AG08396 (cell line): ENCODE measurements at places on chromosomes 6 and 20.

GRCh38 chr6:41367700-41368099, 32.3 kb downstream of the NCR2 start:
- DNase-seq: peak; percentile 63

- DNase-seq: no peak
Observed at GRCh38 chr6:116300566-116300965, 20.8 kb upstream of the TSPYL1 start.

DNA sequence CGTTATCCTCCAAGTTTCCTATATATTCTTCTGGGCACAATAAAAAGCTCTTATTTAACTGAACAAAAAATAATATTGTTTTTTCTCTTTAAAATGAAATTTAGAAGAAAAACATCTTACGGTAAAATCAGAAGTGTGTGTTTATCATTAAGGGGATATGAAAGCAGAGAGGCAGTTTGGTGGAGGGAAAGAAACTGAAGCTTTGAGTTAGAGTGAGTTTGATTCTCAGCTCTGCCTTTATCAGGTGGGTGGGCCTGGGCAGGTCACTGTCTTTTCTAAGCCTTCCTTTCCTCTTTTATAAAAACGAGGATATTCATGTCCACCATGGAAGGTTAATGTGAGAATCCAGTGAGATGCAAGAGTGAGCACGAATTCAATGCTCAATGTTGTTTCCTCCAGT, 379.8 kb upstream of the CNR1 start:
- DNase-seq: no peak

DNA sequence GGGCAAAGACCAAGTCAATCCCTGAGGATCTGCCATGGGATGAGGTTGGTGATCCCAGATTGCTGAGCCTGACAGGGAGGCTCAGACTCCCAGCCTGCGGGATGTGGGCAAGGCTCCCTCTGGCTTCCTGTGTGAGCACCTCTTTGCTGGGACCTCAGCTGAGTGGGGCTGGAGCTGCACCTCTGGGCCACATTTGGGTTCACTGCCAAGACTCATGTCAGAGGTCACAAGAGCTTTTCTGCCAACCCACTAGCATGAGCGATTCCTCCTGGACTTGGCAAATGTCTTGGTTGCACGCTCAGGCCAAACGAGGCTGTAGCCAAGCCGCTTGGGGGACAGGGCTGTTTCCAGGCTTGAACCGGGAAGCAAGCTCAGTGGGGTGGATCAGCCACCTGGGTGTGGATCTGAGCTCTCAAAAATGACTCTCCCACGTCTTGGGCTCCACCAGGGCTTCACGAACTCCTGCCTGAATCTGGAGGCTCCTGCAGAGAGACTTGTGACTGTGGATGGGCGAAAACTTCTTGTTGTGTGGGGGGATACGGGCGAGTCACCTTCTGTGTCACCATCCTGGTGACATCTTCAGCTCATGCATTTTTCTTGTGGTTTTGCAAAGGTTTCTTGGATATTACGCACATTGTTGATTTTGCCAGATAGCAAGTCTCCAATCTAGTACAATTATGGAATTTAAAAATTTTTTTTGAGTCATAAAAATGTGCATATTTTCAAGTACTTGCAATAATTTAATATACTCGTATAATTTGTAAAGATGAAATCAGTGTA, 359.5 kb downstream of the CDH4 start:
- DNase-seq: no peak

DNA sequence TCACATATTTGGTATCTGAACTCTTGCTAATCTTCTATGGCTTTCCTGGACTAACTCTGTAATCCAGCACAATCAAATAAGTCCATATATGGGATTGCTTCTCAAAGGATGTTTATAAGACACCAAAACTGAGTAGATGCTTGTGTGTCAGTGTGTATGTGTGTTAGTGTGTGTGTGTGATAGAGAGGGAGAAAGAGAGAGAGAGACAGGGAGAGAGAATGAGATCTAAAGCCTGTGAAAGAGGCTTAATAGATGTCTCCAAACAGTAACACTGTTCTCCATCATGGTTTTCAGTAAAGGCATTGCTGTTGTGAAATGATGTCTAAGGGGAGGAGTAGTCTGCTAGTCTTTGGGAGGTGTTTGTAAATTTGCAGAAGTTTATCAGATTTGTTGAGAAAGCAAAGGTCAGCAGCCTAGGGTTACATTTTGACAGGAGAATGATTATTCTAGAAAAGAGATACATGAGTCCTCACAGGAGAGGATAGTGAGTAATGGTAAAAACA, 73.9 kb upstream of the MLIP start:
- DNase-seq: no peak

- peak; percentile 20 for DNase-seq
Observed at GRCh38 chr6:79048611-79049010, 29.4 kb downstream of the PHIP start.

DNA sequence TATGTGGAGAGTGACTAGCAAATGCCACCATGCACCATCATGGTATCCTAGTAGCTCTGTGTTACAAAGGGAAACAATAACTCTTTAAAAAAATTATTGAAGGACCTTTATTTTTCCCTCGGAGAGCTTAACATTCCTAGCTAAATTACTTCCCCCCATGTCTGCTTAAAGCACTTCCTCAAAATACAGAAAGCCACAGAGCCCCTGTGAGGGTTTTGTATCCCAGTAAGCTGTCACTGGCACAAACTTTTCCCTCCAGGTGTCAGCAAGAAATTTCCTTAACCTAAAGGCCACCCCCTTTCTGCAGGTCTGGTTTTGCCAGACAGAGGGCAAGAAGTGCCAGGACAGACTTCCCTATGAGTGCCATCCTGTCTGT, 340.0 kb upstream of the PRDM1 start:
- DNase-seq: no peak

GRCh38 chr6:156849806-156850205, 72.6 kb downstream of the ARID1B start:
- no peak for DNase-seq

DNA sequence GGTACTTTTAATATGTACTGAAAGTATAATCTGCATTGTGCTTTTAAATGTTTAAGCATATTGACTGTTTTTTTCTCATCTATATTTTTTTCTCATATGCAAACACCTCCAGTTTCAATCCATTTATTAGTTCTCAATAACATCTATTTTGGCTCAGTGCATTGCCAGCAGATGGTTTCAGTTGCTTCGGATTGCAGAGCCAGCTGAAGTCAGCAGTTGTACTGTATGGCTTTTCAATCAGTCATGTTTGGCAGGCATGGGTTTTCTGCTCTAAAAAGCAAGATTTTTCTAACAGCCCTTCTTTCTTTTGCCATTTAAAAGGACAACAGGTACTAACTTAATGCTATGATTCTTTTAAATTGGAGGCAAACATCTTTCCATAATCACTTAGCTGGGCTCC, 121.2 kb downstream of the CD109 start:
- no peak for DNase-seq

DNA sequence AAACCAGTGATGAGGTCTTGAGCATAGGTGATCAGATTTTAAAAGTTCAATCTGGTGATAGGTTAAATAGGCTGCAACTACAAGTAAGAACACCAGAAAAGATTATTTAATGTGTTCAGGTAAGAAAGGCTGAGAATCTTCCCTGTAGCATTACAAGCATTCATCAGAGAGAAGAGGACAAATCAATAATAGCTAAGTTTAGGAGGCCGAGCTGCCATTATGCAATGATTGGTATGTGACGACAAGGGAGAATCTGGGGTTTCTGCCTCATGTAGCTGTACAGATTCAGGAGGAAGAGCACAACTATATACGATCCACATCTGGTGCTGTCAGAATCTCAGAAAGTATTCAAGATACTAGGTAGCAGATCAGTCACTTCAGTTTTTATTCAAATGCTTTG, 21.9 kb downstream of the MLIP start:
- no peak for DNase-seq

GRCh38 chr6:17101422-17102257, at the start of gene STMND1:
Gene STMND1, plus strand, starts transcription at chr6:17102050. Its CDS starts 208 bp downstream, at chr6:17102258.
- no peak for DNase-seq

DNA sequence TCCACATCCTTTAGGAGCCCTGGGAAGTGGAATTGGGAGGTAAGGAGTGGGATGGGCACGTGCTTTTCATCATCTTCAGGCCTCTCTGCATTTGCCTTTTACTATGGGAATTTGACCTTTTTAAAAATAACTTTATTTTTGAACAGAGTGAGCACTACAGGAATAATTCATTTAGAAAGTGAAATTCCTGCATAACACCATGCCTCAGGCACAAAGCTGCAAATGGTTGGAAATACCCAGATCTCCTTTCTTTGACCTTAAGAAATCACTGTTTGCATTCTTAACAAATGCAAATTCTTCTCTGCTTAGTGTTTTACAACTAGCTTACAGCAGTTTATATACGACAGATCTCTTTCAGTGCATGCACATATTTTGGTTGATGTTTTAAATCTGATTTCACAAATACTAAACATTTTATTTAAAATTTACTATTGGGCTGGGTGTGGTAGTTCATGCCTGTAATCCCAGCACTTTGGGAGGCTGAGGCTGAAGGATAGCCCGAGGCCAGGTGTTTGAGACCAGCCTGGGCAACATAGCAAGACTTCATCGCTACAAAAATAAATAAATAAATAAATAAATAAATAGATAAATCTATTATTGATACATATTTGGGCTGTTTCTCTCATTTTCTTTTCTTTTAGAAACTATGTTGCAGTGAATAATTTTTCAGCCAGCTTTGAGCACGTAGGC, 24.5 kb downstream of the CST8 start:
- no peak for DNase-seq

GRCh38 chr20:41160686-41161085, 23.3 kb downstream of the PLCG1 start:
- DNase-seq: no peak

DNA sequence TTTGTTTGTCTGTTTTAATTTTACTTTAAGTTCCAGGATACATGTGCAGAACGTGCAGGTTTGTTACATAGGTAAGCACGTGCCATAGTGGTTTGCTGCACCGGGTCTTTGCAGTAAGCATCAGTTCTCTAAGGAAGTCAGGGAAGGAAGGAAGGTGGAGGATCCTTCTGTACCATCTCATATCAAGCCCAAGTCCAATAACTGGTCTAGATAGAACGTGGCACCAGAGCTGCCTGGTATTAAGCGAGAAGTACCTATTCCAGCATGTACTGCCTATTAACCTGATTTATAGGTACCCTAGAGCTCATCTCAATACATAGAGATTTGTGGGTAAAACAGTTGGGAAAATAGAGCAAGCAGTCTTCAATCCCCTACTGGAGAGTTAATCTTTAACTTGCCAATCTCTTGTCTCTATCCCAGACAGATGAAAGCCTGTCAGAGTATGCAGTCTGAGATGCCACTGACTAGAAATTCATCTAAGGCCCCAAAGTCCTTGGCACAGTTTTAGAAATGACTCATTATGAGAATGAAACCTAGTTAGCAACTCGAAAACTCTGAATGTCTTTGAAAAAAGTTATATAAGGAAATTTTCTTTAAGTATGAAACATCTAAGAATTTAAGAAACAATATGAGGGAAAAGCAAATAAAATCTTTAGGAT, 144.9 kb downstream of the TFAP2A start:
- no peak for DNase-seq

- DNase-seq: peak; percentile 37
Observed at GRCh38 chr20:43988867-43989266, 74.2 kb downstream of the TOX2 start.

- DNase-seq: no peak
Observed at GRCh38 chr6:169849396-169849795, 98.0 kb downstream of the ERMARD start.

GRCh38 chr6:9985481-9985880, 429.4 kb downstream of the TFAP2A start:
- DNase-seq: no peak

- DNase-seq: no peak
Observed at GRCh38 chr6:130138909-130139242, 83.9 kb downstream of the SAMD3 start.

GRCh38 chr6:22184371-22184770, 112.5 kb downstream of the PRL start:
- DNase-seq: no peak

DNA sequence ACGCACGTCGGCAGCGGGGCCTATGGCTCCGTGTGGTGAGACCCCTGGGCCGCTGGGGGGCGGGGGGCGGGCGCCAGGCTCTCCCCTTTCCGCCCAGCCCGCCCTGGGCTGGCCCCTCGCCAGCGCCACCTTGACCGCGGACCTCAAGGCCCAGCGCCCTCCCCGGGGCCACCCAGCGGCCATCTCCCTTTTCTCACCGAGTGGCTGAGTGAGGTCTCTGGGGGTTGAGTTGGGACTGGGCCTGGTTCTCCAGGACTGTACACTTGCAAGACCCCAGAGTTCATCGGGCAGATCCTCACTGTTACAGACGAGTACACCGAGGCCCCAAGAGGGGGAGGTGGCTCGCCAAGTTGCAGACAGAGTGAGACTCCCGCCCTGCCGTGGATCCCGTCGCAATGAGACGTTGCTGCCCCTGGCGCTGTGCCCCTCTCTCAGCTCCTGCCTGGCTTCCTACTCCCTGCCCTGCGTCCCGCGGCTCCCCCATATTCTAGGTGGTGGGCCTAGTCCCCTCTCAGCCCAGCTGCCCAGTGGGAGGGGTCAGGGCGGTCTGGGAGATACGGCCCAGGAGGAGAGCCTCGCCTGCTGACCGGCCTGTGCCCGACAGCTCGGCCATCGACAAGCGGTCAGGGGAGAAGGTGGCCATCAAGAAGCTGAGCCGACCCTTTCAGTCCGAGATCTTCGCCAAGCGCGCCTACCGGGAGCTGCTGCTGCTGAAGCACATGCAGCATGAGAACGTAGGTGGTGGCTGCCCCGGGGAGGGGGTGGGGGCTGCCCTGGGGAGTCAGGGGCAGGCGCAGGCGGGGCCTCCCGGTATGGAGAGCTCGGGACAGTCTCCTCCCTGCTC, 576 bp downstream of the MAPK13 start:
- peak; percentile 47 for DNase-seq

DNA sequence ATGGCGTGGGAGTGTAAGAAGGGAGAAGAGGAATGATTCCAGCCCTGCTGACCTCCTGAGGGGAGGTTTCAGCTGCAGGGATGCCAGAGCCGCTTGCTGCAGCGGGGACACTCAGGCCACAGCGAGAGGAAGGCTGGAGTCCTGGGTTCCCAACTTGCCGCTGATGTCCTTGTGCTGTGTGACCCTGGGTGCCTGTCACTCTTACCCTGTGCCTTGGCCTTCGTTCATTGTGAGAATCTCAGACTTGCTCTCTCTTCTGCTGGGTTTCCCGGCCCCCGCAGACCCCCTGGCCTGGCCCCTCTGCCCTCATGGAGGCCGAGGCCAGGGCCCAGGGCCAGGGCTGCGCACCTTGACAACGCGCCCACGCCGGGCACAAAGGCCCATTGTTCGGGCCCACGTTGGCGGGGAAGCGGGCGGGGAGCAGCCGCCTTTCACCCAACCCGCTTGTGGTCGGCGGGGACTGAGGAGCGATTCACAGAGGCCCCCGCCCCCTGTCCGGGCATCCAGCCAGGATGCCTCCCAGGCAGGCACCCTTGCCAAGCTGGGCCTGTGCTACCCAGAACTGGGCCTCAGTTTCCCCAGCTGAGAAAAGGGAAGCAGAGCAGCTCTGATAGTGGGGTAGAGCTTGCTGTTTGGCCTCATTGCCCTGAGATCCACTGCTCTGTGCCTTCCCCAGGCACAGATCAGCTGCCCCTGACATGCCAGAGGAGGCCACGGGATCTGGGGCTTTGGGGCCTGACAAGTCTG, 52.4 kb downstream of the CEBPB start:
- DNase-seq: no peak
